ENCODE measurements at places on chromosomes 12 and 14. TPM values are rescaled to one million over a fixed set of nuclear protein-coding genes. Genes with fewer than 3 reads are reported as not detected.

The LMNTD1 gene
- total RNA-seq: not detected

The OR4E1 gene
- total RNA-seq: not detected

The LRRK2 gene
- 42.0 TPM for total RNA-seq

The GALNT9 gene
- total RNA-seq: 0.84 TPM

The KCNJ8 gene
- 27.2 TPM for total RNA-seq

The TAS2R31 gene
- 9.1 TPM for total RNA-seq

The ASIC1 gene
- total RNA-seq: 0.39 TPM

The PAPLN gene
- 5.8 TPM for total RNA-seq

The CACNA2D4 gene
- 6.2 TPM for total RNA-seq

The ALDH2 gene
- total RNA-seq: 134 TPM
